ENCODE measurements at places on chromosomes 3 and 15.

- DNase-seq: no peak
These were observed 3.8 kb upstream of the ABTB1 start for GRCh38 chr3:127668906-127669305.

- no peak for DNase-seq
These were observed 24.0 kb downstream of the TSEN2 start for GRCh38 chr3:12508291-12508700.

DNA sequence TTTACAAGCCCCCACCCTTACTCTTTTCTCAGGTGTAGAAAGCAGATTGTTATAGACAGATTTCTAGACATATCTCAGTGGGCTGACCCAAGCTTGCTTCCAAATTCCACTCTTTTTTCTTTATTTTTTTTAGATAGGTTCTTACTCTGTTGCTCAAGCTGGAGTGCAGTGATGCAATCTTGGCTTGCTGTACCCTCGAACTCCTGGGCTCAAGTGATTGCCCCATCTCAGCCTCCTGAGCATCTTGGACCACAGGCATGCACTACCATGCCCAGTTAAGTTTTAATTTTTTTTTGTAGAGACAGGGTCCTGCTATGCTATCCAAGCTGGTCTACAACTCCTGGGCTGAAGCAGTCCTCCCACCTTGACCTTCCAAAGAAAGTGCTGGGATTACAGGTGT, 53.5 kb upstream of the ADAMTS9 start:
- DNase-seq: no peak

GRCh38 chr15:25431836-25432561, 6.8 kb downstream of the UBE3A start:
- DNase-seq: no peak

GRCh38 chr3:79341961-79342360, 425.8 kb downstream of the ROBO1 start:
- DNase-seq: no peak

DNA sequence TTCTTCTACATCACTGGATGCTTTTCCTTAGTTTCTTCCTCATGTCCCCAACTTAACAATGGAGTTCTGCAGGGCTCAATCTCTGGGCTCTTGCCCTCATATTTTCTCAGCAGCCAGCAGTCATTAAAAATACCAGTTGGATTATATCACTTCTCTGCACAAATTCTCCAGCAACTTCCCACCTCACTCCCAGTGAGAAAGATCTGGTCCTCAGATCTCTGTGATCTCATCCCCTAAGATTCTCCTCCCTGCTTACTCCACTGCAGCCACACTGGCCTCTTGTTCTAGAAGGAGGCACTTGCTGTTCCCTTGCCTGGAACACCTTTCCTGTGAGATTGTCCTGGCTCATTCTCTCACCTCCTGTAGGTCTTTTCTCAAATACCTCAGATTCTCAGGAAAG, 6.1 kb downstream of the ERICH6 start:
- no peak for DNase-seq

DNA sequence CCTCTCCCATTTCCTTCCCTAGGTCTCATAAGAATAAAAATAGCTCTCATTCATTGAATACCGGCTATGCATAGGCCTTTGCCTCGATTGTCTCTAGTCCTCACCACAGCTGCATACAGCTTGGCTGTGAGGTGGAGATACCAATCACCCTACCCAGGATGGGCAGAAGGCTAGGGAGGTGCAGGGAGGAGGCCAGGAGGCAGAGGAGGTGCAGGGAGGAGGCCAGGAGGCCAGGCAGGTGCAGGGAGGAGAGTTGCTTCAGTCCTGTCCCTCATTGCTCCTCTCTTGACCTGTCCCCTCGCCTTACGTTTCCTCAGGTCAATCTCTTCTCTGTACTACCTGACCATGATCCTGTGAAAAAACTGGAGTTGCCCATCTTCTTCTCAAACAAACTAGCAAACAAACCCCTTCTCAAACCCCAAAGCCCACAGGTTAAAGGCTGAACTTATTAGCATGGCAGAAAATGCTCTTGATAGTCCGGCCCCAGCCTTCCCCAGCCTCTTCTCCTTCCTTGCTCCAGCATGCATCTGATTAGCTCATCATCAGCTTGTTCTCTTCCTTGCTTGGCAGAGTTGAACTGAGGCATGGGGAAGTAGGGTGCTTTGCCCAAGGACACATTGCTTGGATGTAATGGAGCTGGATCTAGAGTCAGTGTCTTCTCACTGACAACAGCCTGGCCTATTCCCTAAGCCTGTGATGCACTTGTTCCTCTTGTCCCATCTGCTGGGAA, 15.8 kb downstream of the PODXL2 start:
- DNase-seq: no peak

GRCh38 chr3:135141672-135142071, 346.6 kb downstream of the EPHB1 start:
- no peak for DNase-seq

- DNase-seq: no peak
These were observed 17.8 kb upstream of the MCCC1 start for GRCh38 chr3:183117056-183117455.

DNA sequence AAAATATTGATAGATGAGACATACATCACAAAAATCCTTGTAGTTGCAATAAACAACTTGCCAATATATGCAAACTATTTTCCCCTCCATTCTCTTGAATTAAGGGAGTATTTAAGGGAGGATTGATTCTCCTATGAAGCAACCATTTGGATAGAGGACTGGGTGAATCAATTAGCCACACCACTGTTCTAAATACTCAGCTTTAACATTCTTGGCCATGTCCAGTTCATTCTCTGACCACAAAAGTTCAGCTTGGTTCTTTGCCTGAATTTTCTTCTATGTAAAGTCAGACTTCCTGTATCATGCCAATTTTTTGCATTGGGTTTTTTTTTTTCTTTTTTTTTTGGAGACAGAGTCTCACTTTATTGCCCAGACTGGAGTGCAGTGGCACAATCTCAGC, 15.8 kb upstream of the SEC11A start:
- DNase-seq: no peak

DNA sequence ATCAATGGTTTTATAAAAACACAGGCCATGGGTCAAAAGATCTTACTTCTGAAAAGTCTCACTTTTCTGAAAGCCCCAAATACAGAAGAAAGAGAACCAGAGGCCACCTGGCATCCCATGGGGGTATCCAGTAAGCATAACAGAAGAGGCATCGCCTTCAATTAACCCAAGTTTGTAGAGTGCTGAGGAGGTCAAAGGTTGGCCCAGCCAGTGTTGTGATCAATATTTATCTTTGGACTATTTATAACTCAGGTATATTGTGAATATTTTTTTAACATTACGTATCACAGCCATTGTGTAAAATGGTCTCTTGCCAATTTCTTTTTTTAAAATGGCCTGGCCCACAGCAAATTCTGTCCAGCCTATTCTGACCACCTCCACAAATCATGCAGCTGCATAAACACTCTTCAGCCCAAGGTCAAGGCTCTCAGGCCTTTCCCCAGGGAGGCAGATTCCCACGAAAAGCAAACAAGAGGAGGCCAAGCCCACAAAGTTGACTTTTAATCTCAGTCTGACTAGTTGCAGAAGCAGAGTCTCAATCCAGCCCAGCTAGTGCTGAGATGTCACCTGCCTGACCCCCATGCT, 26.2 kb upstream of the SPTBN5 start:
- DNase-seq: no peak

DNA sequence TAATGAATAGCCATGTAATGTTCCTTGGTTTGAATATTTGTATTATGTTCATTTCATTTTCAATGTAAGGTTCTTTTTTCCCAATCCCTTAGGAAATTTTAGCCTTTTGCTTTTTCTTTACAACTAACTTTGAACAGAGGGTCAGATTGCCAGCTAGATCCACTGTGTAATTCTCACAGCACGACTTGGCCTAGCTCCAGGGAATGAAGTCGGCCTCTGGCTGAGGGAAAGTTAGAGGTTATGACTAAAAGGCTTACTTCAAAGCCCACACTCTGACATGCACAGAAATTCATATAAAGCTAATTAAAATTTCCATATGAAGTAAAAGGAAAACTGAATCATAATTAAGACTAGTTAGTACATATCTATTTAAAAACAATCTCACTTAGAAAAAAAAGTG, 38.7 kb downstream of the ROBO1 start:
- no peak for DNase-seq

GRCh38 chr3:87969620-87970019, 89.2 kb downstream of the CGGBP1 start:
- DNase-seq: no peak

DNA sequence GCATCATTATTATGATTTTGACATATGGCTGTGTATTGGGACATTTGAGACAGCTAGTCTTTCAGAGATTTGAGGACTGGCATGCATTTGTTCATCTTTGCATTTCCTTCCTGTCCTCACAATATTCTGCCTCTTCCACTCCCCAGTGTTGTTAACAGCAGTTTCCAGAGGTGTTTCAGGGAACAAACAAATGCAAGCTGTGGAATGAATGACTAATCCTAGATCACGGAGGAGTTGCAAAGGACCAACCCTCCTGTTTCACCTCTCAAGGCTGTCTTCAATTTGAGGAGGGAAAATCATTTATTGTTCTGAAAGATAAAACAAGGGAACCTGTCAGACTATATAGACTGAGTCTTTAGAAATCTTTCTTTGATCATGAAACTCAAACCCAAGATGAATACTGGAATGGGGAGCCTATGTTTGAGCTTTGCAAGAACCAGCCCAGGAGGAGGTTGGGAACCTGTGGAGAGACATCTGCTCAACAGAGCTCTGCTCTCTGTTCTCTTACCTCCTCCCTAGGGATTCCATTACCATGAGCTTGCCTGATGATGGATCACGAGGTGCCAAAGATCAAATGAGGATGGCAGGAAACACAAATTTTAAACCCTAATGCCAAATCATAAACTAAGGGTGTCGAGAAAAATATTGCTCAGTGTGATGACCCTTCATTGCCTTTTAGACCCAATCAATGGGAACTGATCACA, 68.5 kb downstream of the SLC7A14 start:
- no peak for DNase-seq

GRCh38 chr3:173553635-173554280, 156.2 kb downstream of the NLGN1 start:
- no peak for DNase-seq

DNA sequence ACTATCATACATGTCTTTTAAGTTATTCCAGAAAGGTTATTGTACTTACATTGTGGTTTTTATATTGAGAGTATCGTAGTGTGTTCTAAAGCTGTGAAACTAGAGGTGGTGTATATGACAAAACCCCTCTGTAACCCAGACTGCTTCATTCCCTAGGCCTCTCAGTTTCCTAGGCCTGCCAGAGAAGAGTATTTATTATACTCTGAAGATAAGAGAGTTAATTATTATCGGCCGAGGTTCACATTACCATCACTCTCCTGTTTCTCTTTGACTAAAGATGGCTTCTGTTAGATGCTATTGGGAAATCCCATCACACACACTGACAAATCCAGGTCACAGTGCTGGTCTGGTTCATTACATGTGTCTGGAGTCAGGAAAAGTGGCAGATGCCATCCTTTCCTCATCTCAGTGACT, 20.5 kb downstream of the EXOSC7 start:
- DNase-seq: no peak

DNA sequence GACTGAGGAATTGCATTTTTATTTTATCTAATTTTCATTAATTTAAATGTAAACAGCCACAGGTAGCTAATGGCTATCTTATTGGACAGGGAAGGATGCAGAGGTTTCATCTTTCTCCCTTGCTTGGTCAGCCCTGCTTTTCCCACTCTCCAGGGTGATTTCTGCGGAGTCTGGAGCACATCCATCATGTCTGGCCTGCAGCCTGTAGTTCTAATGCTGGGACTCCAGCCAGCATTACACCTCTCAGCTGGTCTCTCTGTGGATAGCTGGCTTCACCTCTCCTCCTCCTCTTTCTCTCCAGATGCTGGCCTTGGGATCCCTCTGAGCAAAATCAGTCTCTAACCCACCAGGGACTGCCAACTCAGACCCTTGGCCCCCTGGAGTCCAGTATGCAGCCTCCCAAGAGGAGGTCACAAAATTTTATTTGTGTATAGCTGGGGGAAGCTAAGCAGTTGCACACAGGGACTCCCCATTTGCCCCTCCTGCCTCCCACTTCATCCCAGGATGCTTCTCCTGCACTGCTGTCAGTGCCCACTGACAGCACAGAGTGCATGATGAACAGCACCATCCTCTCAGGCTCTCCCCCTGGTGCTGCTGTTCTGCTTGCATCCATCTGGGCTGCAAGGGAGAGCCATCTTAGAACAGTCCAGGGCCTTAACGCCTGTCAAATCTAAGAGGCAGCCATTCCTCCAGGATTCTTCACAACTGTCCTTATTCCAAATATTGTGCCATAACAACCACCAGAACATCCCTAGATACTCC, 1.7 kb downstream of the BFSP2 start:
- DNase-seq: no peak

- no peak for DNase-seq
These were observed 144.7 kb downstream of the CHSY1 start for GRCh38 chr15:101107101-101107500.

GRCh38 chr3:3631114-3631513, 168.1 kb upstream of the LRRN1 start:
- DNase-seq: no peak

GRCh38 chr15:38631119-38632075, 66.8 kb upstream of the RASGRP1 start:
- DNase-seq: no peak

- DNase-seq: no peak
These were observed 3.5 kb downstream of the SLC28A1 start for GRCh38 chr15:84887938-84888337.

GRCh38 chr3:24101676-24102168, 156.6 kb downstream of the NR1D2 start:
- DNase-seq: no peak

DNA sequence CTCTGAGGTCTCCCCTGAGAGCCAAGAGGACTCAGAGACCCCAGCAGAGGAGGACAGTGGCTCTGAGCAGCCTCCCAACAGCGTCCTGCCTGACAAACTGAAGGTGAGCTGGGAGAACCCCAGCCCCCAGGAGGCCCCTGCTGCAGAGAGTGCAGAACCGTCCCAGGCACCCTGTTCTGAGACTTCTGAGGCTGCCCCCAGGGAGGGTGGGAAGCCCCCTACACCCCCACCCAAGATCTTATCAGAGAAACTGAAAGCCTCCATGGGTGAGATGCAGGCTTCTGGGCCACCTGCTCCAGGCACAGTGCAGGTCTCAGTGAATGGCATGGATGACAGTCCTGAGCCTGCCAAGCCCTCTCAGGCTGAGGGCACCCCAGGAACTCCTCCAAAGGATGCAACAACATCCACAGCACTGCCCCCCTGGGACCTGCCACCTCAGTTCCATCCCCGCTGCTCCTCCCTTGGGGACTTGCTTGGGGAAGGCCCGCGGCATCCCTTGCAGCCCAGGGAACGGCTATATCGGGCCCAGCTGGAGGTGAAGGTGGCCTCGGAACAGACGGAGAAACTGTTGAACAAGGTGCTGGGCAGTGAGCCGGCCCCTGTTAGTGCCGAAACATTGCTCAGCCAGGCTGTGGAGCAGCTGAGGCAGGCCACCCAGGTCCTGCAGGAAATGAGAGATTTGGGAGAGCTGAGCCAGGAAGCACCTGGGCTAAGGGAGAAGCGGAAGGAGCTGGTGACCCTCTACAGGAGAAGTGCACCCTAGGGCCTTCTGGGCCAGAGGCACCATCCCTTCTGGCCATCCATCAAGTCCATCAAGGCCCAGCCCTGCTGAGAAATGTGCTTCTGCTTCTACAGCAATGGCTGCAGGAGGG, 23.6 kb downstream of the PLEKHO2 start:
- DNase-seq: no peak

- no peak for DNase-seq
These were observed 2.7 kb downstream of the TM4SF19 start for GRCh38 chr3:196335503-196335948.

GRCh38 chr15:59616379-59616778, 4.8 kb downstream of the GCNT3 start:
- DNase-seq: no peak
